Retinal pigment epithelial cell (primary cell): ENCODE measurements at places on chromosomes 4 and X.

DNA sequence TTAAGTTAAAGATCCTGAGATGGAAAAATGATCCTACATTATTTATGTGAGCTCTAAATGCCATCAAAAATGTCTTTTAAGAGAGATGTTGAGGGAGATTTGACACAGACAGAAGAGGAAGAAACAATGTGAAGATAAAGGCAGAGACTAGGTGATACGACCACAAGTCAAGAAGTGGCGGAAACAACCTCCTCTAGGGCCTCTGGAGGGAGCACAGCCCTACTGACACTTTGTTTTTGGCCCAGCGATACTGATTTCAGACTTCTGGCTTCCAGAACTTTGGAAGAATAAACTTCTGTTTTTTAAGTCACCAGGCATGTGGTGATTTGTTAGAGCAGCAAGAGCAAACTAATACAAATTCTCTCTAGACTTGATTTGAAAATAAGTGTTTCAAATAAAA lies 1216.1 kb downstream of the FSTL5 start:
- DNase-seq, result no peak

DNA sequence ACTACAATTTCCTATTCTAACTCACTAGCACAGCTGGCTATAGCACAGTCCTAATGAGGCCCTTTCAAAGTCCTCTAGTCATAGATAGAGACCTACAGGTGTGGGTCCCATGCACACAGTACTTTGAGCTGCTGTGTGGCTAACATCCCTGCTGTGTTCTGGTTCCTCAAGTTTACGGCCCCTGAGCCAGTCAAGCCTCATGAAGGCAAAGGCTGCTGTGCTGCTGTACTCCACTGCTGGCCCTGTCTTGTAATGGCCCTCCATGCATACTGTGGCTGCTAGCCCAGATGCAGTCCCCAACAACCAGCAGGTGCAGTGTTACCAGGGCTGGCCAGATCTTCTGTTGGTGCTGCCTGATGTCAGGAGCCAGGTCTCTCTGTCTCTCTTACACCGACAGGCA lies 23.4 kb upstream of the ENPEP start:
- no peak for DNase-seq

- no peak for DNase-seq
Observed at GRCh38 chr4:37455301-37456131, 211.0 kb downstream of the NWD2 start.

DNA sequence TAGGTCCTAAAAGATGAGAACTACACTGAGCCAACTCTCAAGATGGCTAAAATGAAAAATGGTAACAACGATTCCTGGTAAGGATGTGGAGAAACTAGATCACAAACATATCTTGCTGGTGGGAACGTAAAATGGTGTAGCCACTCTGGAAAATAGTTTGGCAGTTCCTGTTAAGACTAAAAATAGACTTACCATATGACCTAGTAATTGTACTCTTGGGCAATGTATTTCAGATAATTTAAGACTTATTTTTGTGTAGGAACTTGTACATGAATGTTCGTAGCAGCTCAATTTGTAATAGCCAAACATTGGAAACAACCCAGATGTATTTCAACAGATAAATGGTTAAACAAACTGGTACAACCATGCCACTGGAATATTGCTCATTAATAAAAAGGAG lies 106.2 kb downstream of the HDAC8 start:
- no peak for DNase-seq

- DNase-seq, result no peak
Observed at GRCh38 chr4:74058048-74058651, 19.7 kb upstream of the CXCL3 start.

DNA sequence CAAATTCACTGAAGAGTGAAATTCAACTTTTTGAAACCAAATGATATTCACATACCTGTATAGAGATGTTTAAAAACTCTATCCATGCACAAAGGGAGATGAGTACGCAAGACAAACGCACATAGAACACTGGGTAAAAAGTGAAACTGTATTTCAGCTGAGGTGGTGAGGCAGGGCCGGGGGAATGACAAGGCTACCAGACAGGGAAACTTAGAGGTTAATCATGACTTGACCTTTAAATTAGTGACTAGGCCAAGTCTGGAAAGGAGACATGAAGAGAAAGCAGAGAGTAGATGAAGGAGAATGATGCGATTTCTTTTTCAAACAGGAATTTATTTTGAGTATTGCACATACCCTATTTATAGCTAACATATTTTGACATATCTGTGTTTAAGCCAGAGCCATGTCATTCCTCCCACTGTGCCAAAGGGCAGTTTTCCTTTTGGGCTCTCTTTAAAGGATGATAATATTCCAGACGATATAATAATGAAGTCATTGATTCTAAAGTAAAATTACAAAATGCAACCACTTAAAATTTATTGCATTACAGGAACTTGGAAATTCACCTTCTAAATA lies 49.4 kb downstream of the ARHGEF6 start:
- DNase-seq, result no peak

GRCh38 chr4:2482693-2483092 lies 13.8 kb downstream of the RNF4 start:
- peak; percentile 68 for DNase-seq

DNA sequence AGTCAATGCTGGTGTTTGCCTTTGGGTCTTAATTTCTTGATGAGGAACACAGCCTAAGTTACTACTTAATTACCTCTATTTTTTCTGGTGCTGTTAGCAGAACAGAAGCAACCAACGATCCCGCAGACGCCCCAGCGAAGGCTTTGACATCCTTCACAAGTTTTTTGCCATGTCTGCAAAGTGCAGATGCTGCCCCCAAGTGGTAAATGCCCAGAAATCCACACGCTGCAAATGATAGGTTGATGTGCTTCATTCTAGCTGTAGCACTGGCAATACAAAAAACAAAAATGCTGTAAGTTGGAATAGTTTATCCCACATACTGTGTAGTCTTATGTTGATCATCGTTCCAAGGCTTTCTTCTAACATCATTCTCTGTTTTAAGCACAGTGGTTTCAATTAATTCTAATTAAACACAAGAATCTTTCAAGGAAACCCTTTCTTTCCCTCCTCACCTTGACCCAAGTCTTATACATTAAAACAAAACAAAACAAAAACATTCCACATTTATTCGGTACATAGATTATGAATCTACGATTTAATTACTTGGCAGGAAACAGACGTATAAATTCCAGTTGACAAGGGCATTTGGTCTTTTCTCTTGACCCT lies 1.2 kb downstream of the PNPLA4 start:
- DNase-seq, result peak; percentile 34

DNA sequence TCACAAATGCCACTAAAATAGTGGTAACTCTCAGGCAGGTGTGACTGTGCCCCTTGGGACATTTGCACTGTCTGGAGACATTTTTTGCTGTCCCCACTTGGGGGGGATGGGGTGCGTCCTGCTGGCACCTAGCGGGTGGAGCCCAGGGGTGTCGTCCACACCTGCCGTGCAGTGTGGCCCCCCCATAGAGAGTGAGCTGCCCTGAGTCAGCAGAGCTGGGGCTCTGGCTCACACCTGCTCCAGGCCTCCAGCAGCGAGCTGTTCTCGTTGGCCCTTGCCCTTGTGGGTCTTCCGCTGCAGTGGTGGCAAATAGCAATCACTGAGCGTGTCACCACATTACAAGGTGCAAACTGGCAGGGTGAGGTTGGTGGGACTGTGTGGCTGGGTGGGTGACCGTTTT lies 64.6 kb downstream of the CLDN34 start:
- no peak for DNase-seq

GRCh38 chrX:38993500-38993899 lies 192.2 kb downstream of the MID1IP1 start:
- no peak for DNase-seq

DNA sequence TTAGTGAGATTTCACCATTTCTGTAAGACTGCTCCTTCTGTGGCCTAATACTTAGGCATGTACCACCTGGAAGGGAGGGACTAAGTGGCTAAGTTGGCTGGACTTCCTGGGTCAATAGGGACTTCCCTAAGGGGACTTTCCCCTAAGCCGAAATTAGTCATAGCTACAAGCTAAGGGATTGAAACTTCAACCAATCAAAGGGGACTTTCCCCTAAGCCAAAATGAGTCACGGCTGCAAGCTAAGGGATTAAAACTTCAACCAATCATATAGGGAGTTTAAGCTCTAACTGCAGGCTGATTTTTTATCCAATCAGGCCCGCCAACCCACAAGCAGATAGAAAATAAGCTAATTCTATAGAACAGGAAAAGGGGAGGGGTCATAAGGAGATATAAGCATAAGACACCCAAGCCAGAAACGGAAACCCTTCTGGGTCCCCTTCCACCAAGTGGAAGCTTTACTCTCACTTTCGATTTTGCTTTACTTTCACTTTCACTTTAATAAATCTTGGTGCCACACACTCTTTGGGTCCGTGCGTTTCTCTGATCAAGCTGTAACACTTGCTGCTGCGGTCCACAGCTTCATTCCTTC lies 382.8 kb downstream of the KLHL4 start:
- no peak for DNase-seq

- DNase-seq, result no peak
Observed at GRCh38 chrX:16924631-16925480, 21.6 kb upstream of the REPS2 start.

DNA sequence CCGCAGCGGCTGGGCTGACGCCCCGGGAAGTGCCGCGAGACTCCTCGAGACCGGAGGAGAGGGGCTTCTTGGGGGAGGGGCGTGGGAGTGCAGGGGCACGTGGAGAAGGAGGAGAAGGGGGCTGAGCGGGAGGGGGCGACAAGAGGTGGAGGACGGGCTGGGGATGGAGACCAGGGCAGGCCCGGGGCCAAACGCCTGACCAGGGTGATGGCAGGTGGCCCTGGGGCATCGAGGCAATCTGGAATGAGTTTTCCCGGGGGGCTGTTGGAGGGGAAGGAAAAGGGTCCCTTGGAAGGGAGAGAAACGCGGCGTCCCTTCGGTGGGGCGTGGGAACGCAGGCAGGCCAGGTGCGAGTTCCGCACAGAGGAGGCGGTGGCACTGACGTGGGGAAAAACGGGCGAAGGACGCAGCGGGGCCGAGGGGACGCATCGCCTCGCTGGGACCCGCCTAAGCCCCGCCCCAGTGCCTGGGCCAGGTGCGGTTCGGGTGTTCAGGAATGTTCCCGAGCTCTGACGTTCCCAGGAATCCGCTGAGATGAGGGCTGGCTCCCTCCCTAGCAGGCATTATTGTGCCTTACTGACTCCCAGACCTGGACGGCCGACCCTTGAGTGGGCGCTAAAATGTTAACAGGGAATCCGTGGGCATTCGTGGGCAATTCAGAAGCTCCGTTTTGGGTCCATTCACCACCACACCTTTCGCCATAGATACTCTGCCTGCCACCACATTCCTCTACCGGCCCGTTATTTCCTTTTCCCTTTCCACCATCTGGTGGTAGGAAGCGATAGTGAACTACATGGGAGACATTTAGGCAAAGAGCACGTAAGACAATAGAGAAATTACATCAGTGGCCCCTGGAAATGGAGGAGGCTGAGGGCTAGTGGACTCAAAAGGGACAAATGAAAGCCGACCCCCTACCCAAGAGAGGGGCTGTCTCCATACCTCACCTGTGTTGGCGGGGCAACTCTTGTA lies 795 bp upstream of the SH3KBP1 start:
- no peak for DNase-seq

DNA sequence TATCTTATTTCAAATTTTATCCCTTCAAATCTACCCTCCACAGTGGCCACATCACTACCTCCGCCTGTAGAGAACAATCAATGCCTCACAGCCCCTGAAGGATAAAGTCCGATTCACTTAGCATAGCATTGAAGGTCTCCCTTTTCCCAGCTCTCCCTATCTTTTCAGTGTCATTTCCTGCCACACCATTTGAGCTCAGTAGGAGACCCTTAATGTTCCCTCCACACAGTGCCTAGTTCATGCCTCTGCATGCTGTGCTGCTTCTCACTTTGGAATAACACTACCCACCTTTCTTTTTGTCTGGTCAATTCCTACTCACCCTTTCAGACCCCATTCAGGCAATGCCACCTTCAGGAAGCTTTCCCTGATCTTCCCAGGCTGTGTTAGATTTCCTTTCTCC lies 23.6 kb upstream of the SCOC start:
- no peak for DNase-seq

DNA sequence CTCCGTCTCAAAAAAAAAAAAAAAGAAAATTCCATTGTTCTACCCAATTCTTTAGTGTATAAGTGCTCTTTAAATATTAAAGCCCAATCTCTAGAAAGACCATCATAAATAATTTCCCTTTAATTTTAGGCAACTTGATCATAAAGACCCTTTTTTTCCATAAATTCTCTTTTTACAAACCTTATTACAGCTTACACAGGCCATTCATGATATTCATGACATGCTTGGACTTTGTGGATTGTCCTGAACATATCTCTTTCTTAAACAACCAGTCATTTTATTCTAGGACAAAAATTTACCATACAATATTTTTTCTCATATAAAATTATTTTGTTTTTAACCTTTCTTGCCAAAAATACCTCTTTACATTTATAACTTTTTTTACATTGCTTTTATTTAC lies 30.5 kb downstream of the TLR8 start:
- DNase-seq, result no peak
